ENCODE measurements at places on chromosomes 4 and X.

DNA sequence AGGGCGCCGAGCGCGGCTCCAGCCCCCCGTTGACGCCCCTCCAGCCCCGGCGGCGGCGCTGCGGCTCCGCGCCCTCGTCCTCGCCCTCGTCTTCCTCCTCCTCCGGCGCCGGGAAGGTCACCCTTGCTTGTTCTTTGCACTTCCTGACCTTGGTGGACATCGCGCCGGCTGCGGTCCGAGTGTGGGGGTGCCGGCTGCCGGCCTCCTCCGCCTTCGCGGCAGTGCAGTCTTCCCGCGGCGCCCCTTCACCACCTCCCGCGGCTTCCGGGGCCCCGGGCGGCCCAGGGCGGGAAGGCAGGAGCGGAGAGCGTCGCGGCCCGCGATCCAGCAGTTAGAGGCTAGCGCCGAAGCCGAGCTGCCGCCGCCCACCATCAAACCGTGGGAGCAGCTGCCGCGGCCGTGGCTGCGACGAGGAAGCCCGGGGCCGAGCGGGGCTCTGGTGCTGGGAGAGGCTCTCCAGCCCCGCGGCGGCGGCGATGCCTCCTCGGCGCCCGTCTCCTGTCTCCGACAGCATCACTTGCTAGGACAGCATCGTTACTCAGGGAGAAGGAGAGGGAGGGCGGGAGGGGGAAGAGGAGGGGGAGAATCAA lies at the start of gene TRPC3:
Gene TRPC3 (minus strand): TSS at position 540 of the 590 bp plus-strand sequence. CDS start 380 bp downstream, at position 160.
- DNase-seq: no peak

DNA sequence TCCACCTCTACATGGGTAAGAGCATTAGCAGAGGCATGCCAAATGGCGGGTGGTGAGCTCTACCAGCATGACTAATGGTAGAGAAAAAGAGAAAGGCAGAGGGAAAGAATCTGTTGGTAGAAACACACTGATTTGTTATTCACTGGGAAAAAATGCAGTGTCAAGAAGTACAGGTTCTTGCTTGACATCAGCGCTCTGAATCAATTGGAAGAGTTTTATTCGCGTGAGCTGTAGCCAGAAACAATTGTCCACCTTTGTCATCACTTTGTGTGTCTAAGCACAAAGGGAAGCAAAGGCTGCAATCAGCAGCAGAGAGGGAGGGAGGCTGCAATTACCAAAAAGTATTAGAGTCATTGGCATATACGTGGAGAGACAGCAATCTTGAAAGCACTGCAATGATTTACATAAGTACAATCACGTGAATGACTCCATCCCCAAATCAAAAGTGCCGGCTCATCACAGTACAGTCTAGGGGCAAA lies 67.7 kb upstream of the HS3ST1 start:
- no peak for DNase-seq

DNA sequence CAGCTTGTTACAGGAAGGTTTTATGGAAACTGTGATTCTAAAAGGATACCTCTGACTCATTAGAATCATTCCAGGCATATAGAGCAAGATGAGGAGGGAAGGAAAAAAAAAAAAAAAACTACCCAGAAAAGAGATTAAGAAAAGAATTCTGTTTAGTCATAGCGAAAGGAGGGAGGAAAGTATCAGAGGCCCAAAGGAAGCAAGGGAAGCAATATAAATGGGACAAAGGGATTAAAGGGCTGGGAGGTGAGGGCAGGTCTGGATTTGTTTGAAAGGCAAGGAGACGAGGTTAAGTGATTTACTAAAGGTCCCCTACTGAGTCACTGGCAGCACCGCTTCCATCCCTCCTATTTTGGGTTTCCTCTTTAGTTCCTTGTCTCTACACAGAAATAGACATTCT lies 88.6 kb upstream of the IL1RAPL1 start:
- DNase-seq: no peak

DNA sequence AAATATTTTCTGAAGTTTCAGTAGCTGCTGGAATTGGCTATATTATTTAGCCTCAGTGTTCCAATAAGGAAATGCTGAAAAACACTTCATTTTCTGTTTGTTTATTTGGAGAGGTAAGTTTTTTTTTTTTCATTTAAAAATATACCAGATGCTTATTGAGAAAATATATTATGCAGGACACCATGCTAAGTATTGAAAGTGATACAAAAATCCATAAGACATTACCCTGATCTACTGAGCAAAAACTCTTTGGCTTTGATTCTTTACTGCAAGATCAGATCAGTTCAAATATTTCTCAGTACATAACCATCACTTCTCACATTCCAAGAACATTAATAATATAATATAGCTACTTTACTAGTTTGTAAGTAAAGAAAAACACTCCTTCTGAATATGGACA lies 123.4 kb upstream of the PACRGL start:
- DNase-seq: no peak

DNA sequence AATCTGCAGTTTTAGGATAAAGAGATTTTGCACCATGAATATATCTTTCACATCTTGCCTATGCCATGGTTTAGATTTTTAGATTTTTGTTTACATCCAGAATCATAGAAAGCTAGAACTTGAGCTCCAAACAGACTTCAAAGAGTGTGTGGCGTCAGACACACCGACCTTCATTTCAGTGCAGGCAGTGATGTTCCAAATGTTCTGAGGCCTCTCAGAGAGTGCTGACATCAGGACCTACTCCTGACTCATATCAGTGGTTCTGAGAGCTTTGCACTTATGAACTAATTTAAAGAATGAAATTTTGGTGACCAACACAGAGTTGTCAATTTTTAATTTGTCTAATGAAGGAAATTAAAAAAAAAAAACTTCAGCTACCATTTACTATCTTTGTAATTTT lies 18.3 kb downstream of the CXCR3 start:
- DNase-seq: no peak

DNA sequence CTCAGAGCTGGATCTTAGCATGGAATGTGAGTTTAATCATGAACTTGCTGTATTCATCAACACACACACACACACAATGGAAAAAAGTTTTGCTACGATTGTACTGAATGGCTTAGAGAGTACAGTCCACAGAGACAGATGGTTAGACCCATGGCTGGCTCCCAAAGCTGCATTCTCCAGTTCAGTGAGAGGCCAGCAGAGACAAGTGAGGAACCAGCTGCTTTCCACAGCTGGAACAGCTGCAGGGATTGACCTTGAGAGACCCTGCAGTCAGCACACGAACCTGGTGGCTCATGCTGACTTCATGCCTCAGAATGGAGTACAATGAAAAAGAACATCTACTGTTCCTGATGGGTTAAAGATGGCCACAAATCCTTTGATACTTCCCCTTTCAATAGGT lies 94.5 kb downstream of the DHX15 start:
- no peak for DNase-seq

- no peak for DNase-seq
Observed at GRCh38 chr4:7169134-7169533, 23.2 kb upstream of the SORCS2 start.

DNA sequence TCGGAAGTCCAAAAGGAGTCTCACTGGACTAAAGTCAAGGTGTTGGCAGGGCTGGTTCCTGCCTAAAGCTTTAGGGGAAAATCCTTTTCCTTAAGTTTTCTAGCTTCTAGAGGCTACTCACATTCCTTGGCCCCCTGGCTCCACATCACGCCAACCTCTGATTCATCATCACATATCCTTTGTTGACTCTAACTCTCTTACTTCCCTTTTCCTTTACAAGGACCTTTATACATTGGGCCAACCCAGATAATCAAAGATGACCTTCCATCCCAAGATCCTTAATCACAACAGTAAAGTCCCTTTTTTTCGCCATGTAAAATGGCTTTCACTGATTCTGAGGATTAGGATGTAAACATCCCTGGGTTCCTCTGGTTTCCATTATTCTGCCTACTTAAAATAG lies 146.4 kb upstream of the DCAF8L1 start:
- no peak for DNase-seq

DNA sequence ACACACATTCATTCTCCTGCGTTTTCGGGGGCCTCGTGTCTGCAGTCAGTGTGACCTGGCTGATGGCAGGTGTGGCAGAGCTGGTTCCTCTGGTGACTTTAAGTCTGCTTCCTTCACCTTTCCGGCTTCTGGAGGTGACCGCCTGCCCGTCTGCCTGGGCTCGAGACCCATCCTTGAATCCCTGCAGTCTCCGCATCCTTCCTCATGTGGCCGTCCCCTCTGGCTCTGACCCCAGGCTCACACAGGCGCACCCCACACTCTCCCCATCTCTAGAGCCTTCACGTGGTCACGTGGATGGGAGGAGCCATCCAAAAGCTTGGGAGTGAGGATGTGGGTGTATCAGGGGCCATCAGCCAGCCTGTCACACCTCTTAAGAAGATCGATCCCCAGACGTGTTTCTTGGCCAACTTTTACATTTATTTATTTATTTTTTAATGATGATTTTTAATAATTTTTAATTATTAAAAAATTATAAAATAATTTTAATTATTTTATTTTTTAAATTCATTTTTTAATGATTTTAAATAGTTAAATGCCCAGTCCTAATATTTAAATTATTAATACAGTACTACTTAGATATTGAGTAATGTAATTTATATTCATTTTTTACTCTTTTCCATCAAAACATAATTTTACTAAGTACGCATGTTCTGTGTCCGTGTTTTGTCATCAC lies 20.9 kb downstream of the RGS12 start:
- no peak for DNase-seq

DNA sequence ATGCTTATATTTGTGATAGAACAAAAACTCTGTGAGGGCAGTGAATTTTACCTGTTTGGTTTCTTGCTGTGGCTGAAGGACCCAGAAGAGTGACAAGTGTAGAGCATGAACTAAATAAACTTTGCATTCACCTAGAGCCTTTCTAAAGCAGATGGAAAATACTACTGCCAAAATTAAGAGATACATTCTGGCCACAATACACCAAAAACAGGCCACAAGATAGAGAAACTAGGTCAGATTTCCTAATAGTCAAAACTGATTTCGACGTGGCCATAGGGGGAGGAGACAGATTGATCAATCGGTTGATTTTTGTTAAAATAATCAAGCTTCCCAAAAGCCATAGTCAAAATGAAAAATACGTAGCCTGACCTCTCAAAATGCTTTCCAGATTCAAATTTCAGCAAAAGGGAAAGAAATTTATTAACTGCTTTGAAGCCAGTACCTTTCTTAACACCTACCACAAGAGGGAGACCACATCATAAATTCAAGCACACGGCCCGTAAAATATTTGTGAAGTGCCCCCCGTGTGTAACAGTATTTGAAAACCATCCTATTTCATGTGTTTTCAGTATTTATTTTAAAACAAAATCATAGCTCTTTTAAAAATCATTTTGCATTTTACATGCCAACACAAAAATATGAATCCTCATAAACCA lies 132.4 kb downstream of the CORIN start:
- DNase-seq: no peak

DNA sequence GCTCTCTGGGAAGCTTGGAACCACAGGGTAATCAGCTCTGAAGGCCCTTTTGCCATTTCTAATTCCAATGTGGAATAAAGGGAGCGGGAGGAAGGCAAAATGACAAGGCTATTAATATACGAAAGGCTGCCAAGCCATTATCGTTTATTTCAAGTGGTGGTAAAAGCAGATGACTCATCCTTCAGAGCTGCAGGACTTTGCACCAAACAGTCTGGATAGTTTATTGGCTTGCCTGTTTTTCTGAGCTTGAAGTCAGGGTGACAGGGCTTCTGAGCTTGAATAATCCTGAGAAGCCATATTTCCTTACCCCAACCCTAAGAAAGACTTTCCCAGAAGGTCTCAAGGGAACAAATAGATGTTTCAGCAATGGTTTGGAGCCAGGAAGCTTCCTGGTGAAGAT lies 7.7 kb upstream of the GABRE start:
- no peak for DNase-seq

- no peak for DNase-seq
Observed at GRCh38 chr4:97998203-97998602, 145.1 kb downstream of the STPG2 start.

- no peak for DNase-seq
Observed at GRCh38 chrX:13263560-13264251, 56.1 kb downstream of the ATXN3L start.

- no peak for DNase-seq
Observed at GRCh38 chrX:19747652-19748610, 139.5 kb downstream of the SH3KBP1 start.

DNA sequence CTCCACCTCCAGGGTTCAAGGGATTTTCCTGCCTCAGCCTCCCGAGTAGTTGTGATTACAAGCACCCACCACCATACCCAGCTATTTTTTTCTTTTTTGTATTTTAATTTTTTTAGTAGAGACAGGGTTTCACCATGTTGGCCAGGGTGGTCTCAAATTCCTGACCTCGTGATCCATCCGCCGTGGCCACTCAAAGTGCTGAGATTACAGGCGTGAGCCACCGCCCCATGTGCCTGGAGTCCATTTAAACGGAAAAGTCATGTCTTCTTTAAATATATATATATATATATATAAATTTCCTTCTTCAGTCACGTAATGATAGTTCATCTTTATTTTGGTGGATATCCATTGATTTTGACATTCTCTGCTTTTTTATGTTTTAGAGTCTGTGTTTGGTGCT lies 264.0 kb upstream of the PITX2 start:
- no peak for DNase-seq

GRCh38 chr4:151143811-151144210 lies 44.4 kb downstream of the RPS3A start:
- DNase-seq: no peak

GRCh38 chr4:162341533-162341932 lies 177.7 kb upstream of the FSTL5 start:
- DNase-seq: no peak

DNA sequence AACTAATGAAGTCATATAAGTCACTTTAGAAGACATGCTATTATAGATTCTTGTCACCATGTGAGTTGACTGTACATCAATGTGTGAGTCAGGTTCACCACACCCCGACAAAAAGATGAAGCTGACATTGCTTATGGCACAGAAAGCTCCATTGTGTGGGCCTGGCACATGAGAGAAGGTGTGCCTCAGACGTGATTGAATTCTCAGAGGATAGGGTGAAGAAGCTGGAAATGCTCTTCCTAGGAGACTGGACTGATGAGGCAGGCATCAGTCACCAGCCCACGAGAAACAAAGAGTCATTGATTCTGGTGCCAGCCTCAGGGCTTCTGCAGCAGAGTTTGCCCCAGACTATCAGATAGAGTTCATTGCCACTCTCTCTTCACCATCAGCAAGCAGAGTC lies 35.9 kb upstream of the LRAT start:
- DNase-seq: peak; percentile 86

DNA sequence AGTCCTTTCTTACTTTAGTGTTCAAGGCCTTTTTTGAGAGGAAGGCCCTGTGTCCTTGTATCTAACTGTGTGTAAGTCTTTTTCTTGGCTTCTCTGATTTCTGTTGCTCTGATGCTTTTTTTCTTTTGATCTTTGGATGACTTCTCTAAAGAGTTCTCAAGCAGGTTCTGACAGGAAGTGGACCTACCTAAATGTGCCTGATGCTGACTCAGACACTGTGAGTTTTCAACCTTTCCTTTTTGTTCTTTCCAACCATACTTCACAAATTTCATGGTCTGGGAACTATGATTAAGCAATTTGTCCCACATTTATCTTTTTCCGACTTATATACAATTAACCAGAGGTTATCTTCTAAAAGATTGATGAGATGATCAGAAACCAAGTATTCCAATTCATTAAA lies 96.5 kb downstream of the SYTL5 start:
- no peak for DNase-seq

DNA sequence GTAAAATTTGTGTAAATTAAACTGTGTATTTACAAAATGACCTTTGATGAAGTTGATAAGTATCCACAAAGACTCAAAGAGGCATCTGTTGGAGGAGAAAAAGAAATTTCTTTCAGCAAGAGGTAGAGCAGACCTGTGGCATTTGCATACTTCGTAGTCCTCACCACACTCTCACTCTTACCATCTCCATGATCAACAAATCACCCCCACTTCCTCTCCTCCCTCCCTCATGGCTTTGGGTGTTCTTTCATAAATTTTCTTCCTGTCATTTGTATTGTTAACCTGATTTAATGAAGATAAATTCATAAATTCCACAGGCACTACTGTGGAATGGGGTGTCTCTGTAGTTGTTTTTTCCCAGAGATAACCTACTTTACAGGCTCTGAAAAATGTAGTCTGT lies 366.5 kb downstream of the ZNF674 start:
- no peak for DNase-seq
